ENCODE measurements at places on chromosomes 3 and 15.
A peak's percentile ranks its signal among the peaks of the same experiment; 100 is the strongest.

- DNase-seq: peak; percentile 76
Observed at GRCh38 chr3:128077202-128077624, 25.0 kb downstream of the SEC61A1 start.

DNA sequence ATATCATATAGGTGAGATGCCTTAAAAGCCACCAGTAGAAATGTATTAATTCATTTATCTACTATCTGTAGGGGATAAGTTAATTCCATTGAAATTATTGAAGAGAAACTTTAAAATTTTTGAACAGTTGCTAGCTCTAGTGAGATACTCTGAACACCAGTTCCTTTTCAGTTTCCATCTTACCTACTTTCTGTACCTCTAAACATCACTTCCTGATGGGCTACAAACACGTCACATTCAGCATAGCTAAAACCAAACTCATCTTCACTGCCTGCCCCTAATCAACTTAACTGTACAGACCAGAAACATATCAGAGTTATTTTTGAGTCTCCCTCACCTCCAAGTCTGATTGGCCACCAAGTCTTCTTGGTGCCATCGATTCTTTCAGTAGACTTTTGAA, 88.9 kb downstream of the FEZF2 start:
- DNase-seq: no peak

DNA sequence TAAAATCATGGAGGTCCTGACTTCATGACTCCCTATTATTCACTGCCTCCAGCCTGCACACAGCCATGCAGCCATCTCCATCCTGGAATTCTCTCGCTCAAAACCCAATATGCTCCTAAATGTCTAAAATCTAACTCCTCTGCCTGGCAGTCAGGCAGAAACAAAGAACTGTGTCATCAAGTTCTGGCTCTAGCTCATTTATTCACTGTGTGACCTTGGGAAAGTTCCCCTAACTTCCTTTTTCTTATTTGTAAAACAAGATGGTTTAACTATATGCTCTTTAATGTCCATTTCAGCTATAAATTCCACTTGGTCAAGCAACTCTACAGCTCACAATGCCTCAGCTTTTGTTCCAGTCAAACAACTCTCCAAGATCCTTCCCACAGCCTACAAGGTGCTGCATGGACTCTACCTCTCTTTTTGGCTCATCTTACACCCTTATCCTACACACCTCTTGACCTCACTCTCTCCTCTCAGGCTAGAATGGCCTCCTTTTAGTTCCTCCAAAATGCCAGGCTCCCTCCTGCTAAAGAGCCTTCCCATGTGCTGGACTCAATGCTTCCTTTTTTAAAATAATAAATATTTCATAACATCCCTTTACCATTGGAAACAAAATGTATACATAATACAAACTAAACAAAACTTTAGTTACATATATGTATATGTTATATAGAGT, 16.4 kb downstream of the PIK3CB start:
- DNase-seq: no peak

DNA sequence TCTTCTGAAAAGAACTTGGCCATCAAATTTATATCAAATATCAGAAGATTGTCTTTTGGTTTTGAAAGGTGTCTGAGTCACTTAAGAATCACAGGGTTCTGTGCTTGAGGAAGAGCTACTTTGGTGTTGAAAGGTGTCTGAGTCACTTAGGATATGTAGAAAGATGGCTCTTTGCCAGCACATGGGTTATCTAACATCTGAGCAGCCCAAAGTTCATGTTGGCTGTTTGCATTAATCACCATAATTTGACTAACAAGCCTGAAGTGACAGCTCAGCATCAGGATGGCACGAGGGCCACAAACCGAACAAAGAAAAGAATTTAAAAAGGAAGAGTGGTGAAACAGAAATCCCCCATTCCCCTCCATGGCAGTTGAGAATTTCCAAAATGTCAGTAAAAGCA, 190.5 kb upstream of the CMC1 start:
- peak; percentile 7 for DNase-seq

Measured in hematopoietic multipotent progenitor cell treated with erythropoietin and hydrocortisone succinate and interleukin-3 and kit ligand, for 6 days (in vitro differentiated cells).